PC-3 (cell line): ENCODE measurements at places on chromosomes 4 and X. TPM values are rescaled to one million over a fixed set of nuclear protein-coding genes. Genes with fewer than 3 reads are reported as not detected.

The ZCCHC12 gene
- 0.07 TPM in 1 of 2 replicates, not detected in the other for total RNA-seq

The BTK gene
- total RNA-seq = not detected in 2 replicates

The DTHD1 gene
- not detected in 2 replicates for total RNA-seq

The EFHC2 gene
- 0.29 and 0.40 TPM in 2 replicates for total RNA-seq

The ERAS gene
- total RNA-seq = not detected in 2 replicates

GRCh38 chr4:152479428-152480026 lies 56.4 kb downstream of the FBXW7 start:
- no peaks in the 10 kb centered on the region for H3K36me3 ChIP-seq
- H3K27ac ChIP-seq = no peak overlapping the region
- peaks cover 18% of the 10 kb centered on the region for H3K4me1 ChIP-seq
- H3K27me3 ChIP-seq = no peaks in the 10 kb centered on the region
- DNase-seq = no peak

DNA sequence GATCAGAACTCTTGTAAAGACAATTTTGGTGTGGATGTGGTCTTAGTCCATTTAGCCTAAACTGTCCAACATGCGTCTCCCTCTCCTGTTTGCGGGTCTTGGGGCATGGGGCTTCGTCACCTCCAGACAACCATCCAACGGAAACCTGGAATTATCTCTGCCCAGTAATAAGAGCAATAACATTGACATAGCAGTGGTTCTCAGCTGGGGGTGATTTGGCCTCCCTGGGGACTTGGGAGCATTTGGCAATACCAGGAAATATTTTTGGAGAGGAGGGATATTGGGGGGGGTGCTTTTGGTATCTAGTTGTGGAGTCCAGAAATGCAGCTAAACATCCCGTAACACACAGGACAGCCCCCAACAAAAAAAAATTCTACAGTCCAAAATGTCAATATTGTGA lies 47.2 kb downstream of the SEL1L3 start:
- H3K36me3 ChIP-seq = no peaks in the 10 kb centered on the region
- no peak overlapping the region for H3K27ac ChIP-seq
- peaks cover 60% of the 10 kb centered on the region for H3K4me1 ChIP-seq
- DNase-seq = no peak
- H3K27me3 ChIP-seq = no peaks in the 10 kb centered on the region

- H3K4me1 ChIP-seq = peaks cover 36% of the 10 kb centered on the region
- peak overlapping the region; percentile 35; the same call in 1 of the 2 replicates for H3K4me3 ChIP-seq
- H3K27me3 ChIP-seq = no peaks in the 10 kb centered on the region
- no peaks in the 10 kb centered on the region for H3K36me3 ChIP-seq
- peak overlapping the region; percentile 100 for H3K27ac ChIP-seq
- DNase-seq = peak; percentile 37
Measured at GRCh38 chrX:136047969-136048368, 62.7 kb downstream of the SLC9A6 start.

GRCh38 chr4:47032405-47033106 lies 1.2 kb downstream of the GABRB1 start:
- peaks cover 31% of the 10 kb centered on the region for H3K27me3 ChIP-seq
- H3K36me3 ChIP-seq = no peaks in the 10 kb centered on the region
- no peak overlapping the region for H3K27ac ChIP-seq
- no peaks in the 10 kb centered on the region for H3K4me1 ChIP-seq

- DNase-seq = no peak
- no peak overlapping the region for H3K27ac ChIP-seq
- peaks cover 10% of the 10 kb centered on the region; the same call in 1 of the 2 replicates for H3K27me3 ChIP-seq
- H3K4me3 ChIP-seq = no peak overlapping the region
- H3K36me3 ChIP-seq = no peaks in the 10 kb centered on the region
Measured at GRCh38 chr4:828641-829271, 2.8 kb upstream of the CPLX1 start.

DNA sequence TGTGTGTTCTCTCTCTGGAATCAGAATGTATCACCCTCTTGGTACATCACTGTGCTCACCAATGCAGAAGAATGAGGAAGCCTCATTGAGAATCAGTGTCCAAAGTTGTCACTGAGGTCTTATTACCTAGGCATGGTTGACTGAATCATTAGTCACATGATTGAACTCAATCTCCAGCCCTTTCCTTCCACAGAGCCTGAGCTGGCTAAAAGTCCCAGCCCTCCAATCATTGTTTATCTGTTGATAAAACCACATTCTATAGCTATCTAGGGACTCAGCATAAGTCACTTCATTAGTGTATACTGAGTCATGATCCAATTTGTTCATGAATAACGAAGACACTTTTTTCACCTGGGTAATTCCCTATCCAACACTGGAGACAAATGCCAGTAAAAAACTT lies 396.8 kb downstream of the TRAM1L1 start:
- no peak overlapping the region for H3K4me3 ChIP-seq
- no peaks in the 10 kb centered on the region for H3K36me3 ChIP-seq
- no peak overlapping the region for H3K27ac ChIP-seq
- H3K4me1 ChIP-seq = 0 out of 2 replicates have a peak, but pooled peaks cover 3% of the 10 kb centered on the region
- peak; percentile 47 for DNase-seq
- H3K27me3 ChIP-seq = no peaks in the 10 kb centered on the region

- H3K4me1 ChIP-seq = peaks cover 4% of the 10 kb centered on the region; the same call in 1 of the 2 replicates
- H3K27ac ChIP-seq = no peak overlapping the region
- no peak overlapping the region for H3K4me3 ChIP-seq
- H3K36me3 ChIP-seq = no peaks in the 10 kb centered on the region
Measured at GRCh38 chr4:64614276-64614675, 205.0 kb upstream of the TECRL start.

DNA sequence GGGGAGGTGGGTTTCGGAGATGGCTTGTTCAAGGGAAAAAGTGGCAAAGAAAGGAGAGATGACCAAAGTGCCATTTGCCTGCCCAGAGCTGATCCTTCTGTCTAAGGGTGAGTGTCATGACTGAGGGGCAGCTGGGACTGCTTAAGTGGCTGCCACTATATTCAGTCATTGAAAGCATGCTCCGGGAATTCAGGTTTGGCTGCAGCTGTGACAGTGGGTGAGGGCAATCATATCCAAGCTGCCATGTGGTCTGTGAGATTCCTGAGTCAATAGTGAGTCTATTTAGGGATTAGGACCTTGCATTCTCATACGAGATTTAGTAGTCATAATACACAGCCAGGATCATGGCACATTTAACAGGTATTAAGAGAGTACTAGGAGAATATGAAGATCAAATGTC lies 138.8 kb upstream of the BANK1 start:
- H3K36me3 ChIP-seq = no peaks in the 10 kb centered on the region
- no peak overlapping the region for H3K27ac ChIP-seq
- no peaks in the 10 kb centered on the region for H3K27me3 ChIP-seq
- no peak overlapping the region for H3K4me3 ChIP-seq
- DNase-seq = no peak

DNA sequence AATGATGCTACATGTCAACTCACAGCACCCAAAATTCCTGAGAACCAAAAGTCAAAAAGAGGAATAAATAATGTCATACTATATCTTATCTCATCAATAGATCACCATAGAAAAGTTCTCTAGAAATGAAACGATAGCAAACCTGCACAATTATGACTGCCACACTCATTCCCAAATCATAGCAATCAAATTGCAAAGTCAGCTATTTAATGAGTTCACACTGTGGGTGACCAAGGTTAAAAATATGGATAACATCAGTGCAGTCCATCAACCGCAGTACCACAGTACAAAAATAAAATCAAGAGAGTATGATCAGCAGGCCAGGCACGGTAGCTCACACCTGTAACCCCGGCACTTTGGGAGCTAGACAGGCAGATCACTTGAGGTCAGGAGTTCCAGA lies 62.3 kb downstream of the ATRX start:
- H3K27me3 ChIP-seq = no peaks in the 10 kb centered on the region
- H3K4me1 ChIP-seq = no peaks in the 10 kb centered on the region
- H3K27ac ChIP-seq = no peak overlapping the region
- no peak overlapping the region for H3K4me3 ChIP-seq

DNA sequence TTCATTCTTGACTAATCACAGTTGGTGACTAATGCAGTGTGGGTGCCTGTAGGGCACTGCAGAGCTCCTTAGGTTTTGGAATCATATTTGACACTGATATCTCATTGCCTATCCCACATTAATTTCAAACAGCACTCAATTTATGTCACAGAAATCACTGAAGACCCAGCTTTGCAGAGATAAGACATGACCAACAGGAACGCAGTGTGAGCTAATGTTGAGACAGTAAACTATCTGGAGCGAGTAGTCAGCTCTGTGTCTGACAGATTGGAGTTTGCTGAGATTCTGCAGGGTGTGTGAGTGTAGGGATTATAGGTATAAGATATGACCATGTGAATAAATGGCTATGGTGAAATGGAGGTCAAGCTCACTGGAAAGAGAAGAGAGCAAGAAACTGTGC lies 1586.1 kb upstream of the AGA start:
- H3K27me3 ChIP-seq = no peaks in the 10 kb centered on the region
- H3K4me1 ChIP-seq = no peaks in the 10 kb centered on the region
- H3K27ac ChIP-seq = no peak overlapping the region
- no peaks in the 10 kb centered on the region for H3K36me3 ChIP-seq
- no peak for DNase-seq

GRCh38 chrX:109812236-109812635 lies 79.2 kb upstream of the ACSL4 start:
- no peak overlapping the region for H3K27ac ChIP-seq
- no peaks in the 10 kb centered on the region for H3K36me3 ChIP-seq
- no peak overlapping the region for H3K4me3 ChIP-seq
- H3K4me1 ChIP-seq = peaks cover 6% of the 10 kb centered on the region; the same call in 1 of the 2 replicates
- H3K27me3 ChIP-seq = no peaks in the 10 kb centered on the region
- no peak for DNase-seq

- H3K27me3 ChIP-seq = no peaks in the 10 kb centered on the region
- no peak overlapping the region for H3K27ac ChIP-seq
- no peak overlapping the region for H3K4me3 ChIP-seq
- H3K4me1 ChIP-seq = 0 out of 2 replicates have a peak, but pooled peaks cover 3% of the 10 kb centered on the region
Measured at GRCh38 chr4:26044524-26044923, 130.5 kb downstream of the SMIM20 start.

DNA sequence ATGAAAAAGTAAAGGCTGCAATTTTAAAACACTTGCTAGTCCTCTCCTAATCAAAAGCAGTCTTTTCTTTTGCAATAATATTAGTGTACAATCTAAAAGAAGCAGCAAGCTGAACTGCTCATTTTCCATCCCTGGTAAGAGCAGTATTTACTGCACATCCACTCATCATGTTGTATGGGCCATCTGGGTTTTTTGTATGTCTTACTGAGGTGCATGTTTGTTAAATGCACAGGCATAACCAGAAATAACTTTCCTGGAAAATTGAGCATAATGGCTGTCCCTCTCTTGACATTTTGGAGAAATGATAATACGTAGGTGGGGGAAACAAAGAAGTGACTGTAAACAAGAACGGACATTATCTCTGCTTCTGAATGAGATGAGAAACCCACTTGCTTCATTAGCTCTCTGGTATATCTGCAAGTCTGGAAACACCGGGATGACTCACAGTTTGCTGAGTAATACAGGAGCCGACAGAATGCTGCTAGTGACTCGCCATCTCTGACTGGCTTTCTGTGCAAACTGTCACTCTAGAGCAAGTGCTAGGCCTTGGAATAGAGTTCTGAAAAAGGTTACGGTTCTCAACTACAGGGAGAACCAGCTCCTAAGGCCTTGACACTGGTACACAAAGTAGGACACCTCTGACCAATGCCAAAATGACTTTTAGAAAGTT lies 85.7 kb upstream of the MTM1 start:
- no peaks in the 10 kb centered on the region for H3K27me3 ChIP-seq
- peak overlapping the region; percentile 18; the same call in 1 of the 2 replicates for H3K4me3 ChIP-seq
- peaks cover 14% of the 10 kb centered on the region for H3K4me1 ChIP-seq
- DNase-seq = peak; percentile 86

GRCh38 chr4:186051096-186051495 lies 17.9 kb upstream of the TLR3 start:
- H3K4me1 ChIP-seq = no peaks in the 10 kb centered on the region
- no peak for DNase-seq
- H3K4me3 ChIP-seq = no peak overlapping the region
- H3K27me3 ChIP-seq = no peaks in the 10 kb centered on the region
- H3K27ac ChIP-seq = no peak overlapping the region
- H3K36me3 ChIP-seq = no peaks in the 10 kb centered on the region

DNA sequence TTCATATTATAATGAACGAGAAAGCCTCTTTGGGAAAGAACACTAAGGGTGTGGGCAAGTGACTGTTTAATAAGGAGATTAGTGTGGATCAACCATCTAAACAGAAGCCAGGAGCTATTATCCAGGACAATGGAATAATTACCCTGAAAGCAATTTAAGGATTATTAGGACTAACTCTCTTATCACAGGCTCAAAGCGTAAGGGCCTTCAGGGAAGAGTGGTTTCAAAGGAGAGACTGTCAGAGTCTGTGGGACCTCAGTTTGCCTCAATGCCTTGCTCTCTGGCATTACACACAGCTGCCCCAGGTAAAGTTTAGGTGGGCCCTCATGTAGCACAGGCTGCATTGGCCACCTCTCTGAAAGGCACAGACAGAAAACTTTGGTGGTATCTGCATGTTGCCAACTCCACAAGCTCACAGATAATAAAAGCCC lies 717.2 kb upstream of the ADGRL3 start:
- DNase-seq = no peak
- no peaks in the 10 kb centered on the region for H3K27me3 ChIP-seq
- H3K36me3 ChIP-seq = no peaks in the 10 kb centered on the region
- H3K4me1 ChIP-seq = peaks cover 5% of the 10 kb centered on the region; the same call in 1 of the 2 replicates
- H3K27ac ChIP-seq = no peak overlapping the region

- no peak overlapping the region for H3K4me3 ChIP-seq
- no peaks in the 10 kb centered on the region for H3K36me3 ChIP-seq
- no peak overlapping the region for H3K27ac ChIP-seq
- H3K4me1 ChIP-seq = no peaks in the 10 kb centered on the region
Measured at GRCh38 chrX:135497736-135498135, 22.7 kb upstream of the INTS6L start.
